ENCODE measurements at places on chromosomes 7 and 10.

DNA sequence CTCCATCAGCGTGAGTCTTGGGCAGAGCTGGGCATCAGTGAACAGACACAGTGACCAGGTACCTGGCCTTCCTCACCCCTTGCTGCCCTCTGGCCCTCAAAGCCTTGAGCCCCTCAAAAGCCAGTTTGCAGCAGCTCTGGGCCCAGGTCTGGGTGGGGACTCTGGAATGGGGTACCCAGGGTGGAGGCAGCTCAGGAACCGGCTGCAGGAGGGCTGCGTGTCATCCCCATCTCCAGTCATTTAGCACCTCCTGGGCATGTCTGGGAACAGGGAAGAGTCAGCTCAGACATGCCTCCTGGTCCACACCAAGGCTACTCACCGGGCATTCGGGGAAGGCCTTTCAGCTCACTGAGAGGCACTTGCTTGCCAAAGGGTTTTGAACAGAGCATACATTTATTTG is 503.3 kb downstream of the TCERG1L start:
- no peak for DNase-seq

- DNase-seq = no peak
Observed at GRCh38 chr7:114689406-114689805, 232.5 kb upstream of the MDFIC start.

GRCh38 chr10:92697663-92698511 is 8.1 kb downstream of the HHEX start:
- DNase-seq = no peak

- no peak for DNase-seq
Observed at GRCh38 chr7:14858866-14859265, 43.7 kb downstream of the DGKB start.

DNA sequence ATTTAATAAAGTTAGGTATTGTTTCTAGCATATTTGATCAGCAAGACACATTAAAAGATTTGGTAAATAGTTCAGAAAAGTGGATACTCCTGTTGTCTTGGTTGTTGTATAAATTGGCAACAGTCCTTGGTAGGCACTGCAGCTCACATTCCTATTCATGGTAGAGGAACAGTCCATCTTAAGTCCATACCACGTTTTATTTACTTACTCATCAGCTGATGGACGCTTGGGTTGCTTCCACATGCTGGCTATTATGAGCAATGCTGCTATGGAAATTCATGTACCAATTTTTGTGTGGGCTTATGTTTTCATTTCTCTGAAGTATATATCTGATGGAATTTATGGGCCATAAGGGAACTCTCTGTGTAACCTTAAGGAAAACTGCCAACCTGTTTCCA is 43.3 kb downstream of the C10orf120 start:
- no peak for DNase-seq

DNA sequence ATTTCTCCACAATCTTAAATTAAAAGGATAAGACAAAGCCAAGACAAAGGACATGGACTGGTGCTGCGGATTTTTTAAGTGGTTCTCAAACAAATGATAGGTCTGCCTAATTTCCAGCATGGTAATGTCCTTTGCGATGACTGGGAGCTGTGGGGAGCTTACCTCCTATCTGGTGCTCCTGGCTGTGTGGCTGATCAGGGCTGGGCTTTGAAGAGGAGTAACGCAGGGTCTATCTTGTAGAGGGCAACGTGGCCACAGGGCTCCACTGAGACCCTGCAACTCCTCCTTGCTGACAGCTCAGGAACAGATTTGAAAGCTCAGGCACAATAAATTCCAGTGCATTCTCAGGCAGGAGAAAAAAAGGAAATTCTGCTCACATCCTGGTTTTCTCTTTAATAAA is 103.1 kb upstream of the SFMBT2 start:
- DNase-seq = no peak

DNA sequence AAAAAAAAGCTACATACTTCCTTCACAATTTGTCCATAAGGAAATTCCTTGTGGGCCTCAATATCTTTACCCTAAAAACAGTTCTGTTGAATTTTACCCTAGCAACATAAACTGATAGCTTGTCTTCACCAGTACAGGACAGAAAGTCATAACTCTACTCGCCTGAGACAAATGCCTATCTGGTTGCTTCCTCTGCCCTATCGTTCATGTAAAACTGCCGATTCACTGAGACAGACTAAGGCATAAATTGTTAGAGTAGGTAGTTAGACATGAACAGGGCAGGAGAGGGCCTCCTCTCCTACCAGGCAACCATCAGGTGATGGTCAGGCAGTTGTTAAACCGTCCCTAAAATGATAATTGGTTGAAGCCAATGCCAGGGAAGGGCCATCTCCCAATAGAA is 25.0 kb downstream of the IFIT3 start:
- DNase-seq = no peak

GRCh38 chr7:139758388-139758787 is 19.4 kb downstream of the HIPK2 start:
- no peak for DNase-seq

DNA sequence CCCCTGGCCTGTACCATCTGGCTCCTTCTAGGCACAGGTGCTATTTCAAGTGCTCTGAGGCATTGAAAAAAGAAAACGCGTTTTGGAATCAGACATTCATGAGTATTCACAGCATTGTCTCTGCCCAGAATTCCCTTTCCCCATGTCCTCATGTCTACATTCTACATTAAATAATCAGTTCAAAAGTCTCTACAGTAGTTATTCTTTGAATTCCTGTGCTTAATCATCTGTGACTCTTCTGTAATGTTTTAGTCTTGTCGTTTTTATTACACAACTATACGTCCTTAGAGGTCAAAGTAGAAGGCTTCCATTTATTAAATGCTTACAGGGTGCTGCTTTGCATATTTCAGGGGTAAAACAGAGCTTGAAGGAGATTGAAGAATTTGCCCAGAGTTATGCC is 95.7 kb downstream of the BICC1 start:
- no peak for DNase-seq

DNA sequence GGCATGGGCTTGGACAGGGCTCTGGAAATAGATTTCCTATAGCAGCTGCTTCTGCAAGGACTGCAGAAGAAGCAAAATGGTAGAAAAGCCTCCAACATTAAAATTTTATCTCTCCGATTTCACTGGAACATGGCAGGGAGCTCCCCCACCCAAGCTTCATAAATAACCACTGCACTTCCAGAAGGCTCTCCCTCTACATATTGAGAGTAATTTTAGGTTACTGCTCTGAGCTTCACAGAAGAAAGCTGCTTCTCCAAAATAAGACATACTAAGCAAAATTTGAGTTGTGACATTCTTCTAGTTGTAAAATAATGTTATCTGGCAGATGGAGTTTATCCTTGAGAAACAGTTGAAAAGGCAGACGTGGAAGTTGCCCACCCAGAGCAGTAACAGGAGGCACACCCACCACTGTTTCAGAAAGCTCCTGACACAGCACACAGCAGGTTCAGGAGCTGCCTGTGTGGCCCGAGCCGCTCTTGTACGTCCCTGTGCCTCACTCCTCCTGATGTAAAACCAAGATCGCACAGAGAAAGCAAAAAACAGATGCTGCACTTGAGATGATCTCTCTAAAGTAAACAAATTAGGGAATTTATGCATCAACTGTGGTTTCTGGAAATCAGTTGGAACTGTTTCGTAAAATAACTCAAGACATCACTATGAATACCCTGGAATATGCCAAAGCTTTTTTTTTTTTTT is 621.0 kb downstream of the PARD3 start:
- DNase-seq = no peak

GRCh38 chr7:85703251-85704010 is 516.6 kb upstream of the SEMA3D start:
- no peak for DNase-seq

- no peak for DNase-seq
Observed at GRCh38 chr7:97865104-97865503, 7.1 kb downstream of the ASNS start.

DNA sequence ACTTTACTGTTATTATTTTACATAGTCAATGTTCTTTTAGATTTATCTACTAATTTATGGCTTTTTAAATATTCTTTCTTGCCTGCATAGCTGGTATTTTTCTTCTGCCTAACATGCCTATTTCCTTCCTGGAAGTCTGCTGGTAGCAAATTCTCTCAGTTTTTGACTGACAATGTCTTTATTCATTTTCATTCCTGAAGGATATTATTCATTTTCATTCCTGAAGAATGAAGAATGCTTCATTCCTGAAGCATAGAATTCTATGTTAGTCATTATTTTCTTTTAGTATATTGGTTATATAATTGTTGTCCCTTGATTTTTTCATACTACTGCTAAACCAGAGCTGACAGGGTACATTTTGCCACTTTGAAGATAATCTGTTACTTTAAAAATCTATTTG is 41.8 kb downstream of the TMEM168 start:
- DNase-seq = no peak

All from CD14-positive monocyte (primary cell).